Activated T-cell treated with anti-CD3 and anti-CD28 coated beads for 24 hours (primary cell): ENCODE measurements at places on chromosomes 5 and 9.

DNA sequence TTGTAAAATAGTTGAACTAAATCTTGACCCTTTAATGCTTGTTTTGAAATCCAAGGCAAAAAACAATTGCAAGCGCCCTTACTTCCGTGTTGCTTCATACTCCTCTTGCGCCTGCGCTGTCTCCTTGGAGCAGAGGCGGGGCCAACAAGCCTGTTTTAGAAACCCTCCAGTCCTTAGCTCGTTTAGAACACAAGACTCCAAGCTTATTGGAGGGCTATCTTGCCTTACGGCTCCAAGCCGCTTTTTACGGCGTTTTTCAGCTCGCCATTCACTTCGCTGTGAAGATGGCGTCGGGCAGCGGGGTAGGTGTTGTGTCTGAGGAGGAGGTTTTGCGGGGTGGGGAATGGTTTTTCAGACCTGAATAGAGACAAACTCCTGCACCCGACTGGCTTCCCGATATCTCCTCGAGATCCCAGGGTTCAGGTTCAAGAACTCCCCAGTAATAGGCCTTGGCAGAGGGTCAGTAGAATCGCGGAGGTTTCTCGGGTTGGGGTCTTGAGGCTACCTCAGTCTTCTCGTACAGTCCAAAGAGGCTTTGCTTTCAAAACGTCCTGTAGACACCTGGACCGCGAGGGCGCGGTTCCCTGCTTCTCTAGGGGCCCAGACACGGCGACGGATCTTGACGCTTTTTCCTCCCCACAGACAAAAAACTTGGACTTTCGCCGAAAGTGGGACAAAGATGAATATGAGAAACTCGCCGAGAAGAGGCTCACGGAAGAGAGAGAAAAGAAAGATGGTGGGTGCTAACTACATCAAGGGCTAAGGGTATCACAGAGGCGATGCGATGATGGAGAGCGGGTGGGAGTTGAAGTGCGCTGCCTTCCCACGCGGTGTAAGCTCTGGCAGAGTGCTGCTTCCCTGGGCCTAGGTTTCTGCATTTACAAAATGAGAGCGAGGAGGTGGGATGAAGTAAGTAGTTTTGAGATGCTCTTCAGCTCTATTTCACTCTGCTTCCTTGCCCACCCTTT is at the start of gene ZMAT2:
Gene ZMAT2, plus strand, starts transcription at position 271 of the 968 bp plus-strand sequence. Its CDS starts 14 bp downstream, at position 285.
- DNase-seq: peak; percentile 91

GRCh38 chr5:149419532-149419858 is 40.4 kb upstream of the IL17B start:
- DNase-seq: no peak

DNA sequence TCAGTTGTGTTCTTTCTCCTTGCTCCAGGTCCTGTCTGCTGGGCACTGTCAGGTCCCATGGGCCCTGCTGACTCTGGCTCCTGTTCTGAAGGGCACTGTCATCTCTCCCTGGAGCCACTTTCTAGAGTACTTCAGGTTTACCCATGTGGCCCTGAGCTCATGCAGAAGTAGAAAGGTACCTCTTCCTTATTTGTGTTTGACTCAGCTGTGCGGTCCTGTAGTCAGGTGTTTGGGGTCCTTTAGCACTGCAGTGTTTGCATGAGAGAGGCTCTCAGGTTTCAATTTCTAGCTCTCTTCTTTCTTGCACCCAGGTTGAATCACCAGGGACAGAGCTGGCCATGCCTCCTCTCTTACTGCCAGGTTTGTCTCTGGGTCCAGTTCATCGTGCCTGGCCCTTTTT is 71.5 kb downstream of the HSPA4 start:
- DNase-seq: no peak

DNA sequence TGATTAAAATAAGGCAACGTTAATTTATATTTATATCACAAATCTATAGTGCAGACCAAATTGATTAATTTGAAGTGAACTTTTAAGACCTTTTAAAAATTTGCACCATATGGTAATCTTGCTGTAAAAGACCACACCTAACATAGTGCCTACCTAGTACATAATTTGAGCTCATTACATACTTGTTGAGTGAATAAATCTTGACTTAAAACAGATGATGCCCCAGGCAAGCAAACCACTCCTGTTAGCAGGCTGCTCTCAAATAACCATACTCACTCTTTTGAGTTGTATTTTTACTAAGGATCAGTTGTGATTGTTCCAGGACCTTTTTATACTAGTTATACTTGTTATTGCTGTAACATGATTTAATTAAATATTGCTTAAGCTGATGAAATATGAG is 27.2 kb downstream of the CMYA5 start:
- DNase-seq: no peak

GRCh38 chr9:97850746-97851445 is 2.1 kb upstream of the FOXE1 start:
- DNase-seq: no peak

DNA sequence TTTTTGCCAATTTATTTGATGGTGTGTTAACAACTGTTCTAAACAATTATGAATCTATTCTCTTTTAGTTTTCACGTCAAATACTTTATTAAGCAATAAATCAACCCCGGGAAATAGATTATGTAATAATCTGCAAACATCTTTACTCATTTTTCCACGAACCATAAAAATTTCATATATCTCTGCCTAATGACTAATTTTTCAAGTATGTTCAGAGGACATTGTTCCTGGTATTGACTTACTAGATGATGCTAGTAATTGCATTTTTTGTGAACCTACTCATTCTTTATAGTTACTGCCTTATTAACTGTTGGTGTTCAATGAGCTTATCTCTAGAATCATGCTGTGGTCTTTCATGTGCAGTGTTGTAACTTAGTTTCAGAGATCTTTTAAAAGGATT is 41.0 kb upstream of the FBN2 start:
- no peak for DNase-seq

- no peak for DNase-seq
Observed at GRCh38 chr9:98971168-98971914, 27.6 kb downstream of the COL15A1 start.

DNA sequence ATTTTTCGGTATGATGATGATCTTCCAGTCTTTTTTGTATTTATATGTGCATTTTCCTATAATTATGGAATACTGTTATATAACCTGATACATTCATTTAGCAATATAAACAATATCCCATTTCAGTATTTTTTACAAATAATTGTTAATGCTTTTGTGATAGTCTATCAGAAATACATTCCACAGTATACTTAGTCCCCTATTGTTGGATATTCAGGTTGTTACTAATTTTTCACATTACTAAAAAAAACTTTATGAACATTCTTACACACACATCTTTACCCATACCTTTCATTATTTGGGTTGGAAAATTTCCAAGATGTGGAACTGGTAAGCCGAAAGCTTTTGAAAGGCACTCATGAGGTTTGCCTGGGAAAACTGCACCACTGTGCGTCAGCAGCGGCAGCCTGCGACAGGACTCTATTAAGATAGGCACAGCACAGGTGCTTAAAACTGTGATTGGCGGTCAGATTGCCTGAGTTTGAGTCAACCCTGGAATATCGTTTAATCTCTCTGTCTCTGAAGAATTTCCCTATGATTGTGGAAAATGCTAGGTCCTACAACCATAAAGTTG is 147.5 kb upstream of the ERCC6L2 start:
- DNase-seq: no peak

- DNase-seq: no peak
Observed at GRCh38 chr5:142719836-142720370, 34.0 kb upstream of the FGF1 start.

DNA sequence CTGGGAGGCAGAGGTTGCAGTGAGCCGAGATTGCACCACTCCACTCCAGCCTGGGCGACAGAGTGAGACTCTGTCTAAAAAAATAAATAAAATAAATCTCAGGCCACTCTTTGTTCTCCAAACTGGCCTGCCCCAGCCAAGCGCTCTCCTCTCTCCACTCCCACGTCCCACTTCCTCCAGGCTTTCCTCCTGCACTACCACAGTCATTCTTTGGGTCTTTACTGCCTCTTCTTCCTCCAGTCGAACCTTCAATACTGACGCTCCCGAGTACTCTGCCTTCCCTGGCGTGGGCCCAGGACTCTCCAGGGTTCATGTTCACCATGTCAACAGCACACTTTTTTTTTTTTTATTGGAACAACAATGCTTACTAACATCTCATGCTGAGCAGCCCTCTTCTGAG is 23.9 kb downstream of the RNF130 start:
- DNase-seq: no peak

DNA sequence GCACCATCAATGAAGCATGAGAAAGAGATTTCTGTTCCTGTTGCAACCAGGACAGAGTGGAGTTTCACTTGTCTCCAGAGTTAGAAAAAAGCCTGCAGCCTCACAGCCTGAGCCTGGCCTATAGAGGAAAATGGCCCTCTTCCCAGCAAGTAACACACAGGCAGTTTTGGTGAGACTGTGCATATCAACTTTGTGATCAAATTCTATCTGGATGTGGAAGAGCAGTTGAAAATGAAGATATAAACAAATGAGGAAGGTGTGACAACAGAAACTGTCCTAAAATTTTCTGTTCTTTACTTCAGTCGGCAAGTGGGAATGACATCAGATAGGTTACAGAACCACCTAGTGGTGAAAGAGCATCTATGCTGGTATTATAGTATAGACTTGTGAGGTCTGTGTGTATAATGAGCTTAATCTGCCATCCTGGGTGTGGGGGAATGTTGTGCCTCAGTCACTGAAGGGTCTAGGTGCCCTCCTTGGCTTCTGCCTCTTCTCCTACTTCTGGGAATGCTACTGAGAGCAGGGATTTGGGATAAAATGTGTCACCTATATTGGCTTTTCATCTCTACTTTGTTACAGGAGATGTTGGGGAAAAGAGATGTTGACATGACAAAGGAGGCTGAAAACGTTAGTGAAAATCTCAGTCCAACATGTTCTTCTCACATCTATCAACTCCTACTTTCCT is 28.2 kb downstream of the YIPF5 start:
- DNase-seq: no peak

- no peak for DNase-seq
Observed at GRCh38 chr9:22055090-22055489, 46.0 kb upstream of the CDKN2B start.
